BJ (cell line): ENCODE measurements at places on chromosomes 3 and 15.

DNA sequence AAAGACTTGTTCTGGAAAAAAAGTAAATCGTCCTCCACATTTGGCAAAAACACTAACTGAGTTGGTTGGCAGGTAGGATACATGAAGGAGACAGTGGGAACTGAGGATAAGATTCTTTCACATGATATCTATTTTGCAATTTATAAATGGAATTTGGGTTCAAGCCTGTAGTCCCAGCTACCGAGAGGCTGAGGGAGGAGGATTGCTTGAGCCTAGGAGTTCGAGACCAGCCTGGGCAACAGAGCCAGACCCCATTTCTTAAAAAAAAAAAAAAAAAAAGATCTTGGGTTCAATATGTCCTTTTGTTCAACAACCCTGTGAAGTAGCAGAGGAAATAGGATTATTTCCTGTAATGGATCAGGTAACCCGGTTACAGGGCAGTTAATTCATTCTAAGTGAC lies 35.7 kb upstream of the CFAP161 start:
- DNase-seq, result no peak

DNA sequence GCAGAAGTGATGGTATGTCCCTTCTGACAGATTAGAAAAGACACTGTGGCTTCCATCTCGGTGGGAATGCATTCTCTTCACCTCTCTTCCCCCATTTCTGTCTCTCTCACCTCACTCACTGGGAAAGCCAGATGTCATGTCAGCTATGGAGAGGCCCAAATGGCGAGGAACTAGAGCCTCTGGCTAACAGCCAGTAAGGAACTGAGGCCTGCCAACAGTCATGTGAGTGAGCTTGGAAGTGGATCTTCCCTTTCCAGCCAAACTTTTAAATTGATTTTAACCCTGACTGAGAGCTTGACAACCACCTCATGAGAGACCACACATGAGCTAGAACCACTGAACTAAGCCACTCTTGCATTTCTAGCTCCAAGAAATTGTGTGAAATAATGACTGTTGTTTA lies 35.2 kb upstream of the CDAN1 start:
- no peak for DNase-seq

DNA sequence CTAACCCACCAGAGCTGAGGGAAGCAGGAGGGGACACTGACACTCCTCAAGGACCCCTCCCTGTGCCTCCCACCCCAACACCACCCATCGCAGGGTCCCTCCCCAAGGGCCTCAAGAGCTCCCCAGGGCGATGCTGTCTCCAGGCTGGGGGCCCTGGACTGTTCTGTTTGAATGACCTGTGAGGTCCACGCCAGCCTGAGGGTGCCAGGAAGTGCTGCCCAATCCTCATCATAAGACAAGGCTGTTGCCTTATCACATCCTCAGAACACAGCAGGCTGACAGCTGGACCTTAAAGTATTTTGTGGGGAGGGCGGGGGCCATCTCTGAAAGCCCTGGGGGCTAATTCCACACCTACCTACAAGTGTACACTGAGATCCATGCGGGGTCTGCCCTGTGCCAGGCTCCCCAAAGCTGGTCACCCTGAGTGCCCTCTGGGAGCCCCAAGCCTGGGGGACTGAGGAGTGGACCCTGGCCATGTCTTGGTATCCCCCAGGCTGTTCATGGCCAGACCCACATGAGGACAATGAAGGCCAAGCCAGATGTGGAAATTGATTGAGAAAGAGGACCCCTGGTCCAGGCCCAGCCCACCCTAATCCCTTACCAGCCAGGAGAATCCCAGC lies 23.8 kb upstream of the GOLGA6C start:
- no peak for DNase-seq

DNA sequence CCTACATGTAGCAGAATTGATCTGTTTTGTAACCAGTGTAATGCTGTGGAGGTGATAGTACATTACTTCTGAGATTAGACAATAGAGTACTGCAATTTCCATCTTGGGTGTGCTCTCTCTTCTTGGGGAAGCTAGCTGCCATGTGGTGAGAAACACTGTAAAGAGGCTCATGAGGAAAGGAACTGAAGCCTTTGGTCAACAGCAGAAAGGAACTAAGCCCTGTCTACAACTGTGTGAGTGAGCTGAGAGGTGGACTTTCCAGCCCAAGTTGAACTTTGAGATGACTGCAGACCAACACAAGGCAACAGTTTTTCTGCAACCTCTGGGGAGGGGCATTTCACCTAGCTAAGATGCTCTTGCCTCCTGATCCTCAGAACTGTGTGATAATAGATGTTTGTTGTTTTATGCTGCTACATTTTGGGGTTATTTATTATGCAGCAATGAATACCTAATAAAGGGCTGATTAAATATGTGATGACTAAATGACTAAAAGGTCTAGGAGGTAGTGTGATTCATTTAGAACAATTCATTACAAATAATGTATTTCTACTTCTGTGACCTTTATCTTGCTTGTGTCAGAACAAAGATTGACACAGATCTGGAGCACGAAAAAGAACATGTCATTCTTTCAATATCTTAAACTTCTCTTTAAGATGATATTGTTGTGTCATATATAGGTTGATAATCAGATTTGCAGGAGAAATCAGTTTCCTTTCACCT lies 121.6 kb upstream of the THRB start:
- DNase-seq, result no peak

DNA sequence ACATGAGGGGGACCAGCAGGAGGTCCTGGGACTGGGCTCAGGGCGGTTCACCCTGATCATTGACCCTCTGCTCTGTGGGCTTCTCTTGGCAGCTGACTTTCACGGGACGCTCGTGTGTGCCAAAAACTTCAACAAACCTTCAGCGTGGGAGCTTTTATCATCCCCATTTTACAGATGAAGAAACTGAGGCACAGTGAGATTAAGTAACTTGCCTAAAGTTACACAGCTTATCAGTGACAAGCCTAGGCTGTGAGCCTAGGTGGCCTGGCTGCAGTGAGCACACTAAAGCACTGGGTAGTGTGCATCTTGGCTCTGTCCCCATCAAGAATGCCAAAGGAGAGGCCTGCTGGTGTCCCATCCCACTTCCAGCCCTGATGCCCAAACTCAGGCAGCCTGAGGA lies 23.6 kb upstream of the DUSP7 start:
- no peak for DNase-seq

- no peak for DNase-seq
These were observed 242.8 kb upstream of the UBE2E2 start for GRCh38 chr3:22960105-22960984.

DNA sequence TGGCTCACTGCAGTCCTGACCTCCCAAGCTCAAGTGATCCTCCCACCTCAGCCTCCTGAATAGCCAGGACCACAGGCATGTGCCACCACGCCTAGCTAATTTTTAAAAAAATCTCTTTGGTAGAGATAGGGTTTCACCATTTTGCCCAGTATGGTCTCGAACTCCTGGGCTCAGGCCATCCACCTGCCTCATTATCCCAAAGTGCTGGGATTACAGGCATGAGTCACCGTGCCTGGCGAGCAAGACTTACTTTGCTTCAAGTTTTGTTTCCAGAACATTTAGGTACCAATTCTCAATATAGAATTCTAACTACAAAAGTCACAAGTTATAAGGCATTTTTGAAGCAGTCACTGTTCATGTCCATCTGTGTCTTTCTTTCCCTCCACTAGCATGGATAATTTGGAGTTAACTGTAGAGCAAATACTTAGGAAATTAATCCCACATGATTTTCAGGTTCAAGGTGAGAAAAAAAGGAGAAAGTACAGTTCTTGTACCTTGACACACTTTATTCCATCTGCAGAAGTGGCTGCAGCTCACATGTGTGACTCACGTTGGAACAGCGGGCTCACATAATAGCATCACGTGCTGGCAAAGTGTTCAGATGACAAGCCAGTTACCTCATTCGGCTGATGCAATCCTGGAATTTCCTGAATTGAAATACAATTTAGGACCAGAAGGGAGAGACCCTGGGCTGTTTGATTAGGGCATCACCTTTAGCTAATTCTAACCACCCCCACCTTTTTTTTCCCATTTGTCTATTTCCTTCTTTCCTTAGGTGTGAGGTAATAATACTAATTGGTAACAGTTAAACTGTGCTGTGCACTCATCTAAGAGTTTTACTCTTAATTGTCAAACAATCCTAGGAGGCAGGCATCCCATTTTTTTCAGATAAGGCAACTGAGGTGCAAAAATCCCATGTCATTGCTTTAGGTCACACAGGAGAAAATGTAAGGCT lies 46.9 kb upstream of the NEDD4 start:
- peak; percentile 82 for DNase-seq

GRCh38 chr15:39151545-39151944 lies 429.3 kb upstream of the THBS1 start:
- DNase-seq, result no peak

DNA sequence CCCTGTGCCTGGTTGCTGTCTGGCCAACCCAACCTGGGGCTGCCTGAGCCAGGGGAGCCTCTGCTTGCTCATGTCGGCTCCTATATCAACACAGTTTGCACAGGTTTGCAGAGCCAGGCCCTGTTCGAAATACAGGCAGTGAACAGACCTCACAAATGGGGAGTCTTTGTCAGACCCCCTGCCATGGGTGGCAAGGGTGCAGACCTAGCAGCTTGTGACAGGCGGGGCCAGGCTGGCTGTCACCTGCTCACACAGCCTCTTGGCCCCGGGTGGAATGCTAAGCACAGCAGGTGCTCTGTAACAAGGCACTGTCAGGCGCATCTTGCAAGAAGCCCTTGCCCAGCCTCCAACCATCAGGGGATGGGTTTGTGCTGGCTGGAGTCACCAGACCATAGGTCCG lies 47.3 kb downstream of the BDH1 start:
- no peak for DNase-seq

DNA sequence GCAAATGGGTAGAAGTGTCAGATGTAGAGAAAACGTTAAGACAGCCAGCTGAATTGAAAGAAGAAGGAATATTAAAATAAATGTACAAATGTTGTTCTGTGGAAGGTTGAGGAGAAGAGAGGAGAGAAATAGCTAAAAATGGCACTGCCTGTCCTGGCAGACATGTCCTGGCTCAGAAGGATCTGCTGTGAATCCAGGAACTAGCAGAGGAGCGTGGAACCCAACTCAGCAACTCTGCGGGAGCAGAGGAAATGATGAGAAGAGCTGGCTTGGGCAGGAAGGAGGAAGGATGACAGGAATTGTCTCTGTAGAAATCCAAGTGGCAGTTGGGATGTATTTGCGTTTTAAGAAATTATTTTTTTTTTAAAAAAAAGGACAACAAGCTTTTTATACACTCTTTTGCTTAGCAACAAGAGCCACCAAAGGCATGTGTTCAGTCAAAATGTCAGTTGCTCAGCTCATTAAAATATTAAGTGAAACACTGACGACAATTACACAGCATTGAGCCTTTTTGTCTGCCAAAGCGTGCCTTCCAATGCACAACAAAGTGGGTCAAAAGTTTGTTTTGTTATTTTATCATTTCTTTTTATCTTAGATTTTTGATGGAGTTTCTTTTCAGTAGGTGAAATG lies 16.1 kb downstream of the NANOGP8 start:
- DNase-seq, result no peak

DNA sequence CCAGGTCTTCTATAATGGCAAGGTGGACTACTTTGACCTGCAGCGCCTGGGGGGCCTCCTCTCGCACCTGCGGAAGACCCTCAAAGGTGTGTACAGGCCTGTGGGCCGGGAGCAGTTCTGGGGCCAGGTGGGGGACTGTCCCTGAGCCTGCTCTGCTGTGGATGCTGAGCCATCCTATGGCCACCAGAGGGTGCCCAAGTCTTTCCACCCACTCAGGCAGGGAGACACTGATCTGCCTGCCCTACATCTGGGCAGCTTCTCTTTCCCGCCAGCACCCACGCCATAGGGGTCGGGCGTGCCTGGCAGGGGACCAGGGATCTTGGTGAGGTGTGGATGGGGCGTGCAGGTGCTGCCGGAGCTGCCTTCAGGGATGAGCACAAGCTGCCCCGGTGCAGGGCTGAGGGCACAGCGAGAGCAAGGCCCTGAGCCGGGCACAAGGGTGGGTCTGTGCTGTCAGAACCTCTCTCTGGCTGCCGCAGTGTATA lies 14.1 kb downstream of the RNF123 start:
- DNase-seq, result no peak

- DNase-seq, result no peak
These were observed 40.2 kb upstream of the AGTR1 start for GRCh38 chr3:148657470-148657869.

DNA sequence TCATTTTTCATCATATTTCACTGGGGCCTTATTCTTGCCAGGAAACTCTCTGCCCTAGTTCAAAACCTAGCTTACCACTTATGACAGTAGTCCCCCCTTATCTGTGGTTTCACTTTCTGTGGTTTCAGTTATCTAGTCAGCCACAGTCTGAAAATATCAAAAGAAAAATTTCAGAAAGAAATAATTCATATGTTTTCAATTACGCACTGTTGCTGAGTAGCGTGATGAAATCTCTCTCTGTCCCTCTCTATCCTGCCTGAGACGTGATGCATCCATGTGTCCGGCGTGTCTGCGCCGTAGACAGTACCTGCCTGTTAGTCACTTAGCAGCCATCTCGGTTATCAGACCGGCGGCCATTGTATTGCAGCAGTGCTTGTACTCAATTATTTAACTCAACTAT lies 369.9 kb upstream of the MCTP2 start:
- DNase-seq, result no peak

GRCh38 chr3:133293397-133294110 lies 106.3 kb upstream of the BFSP2 start:
- no peak for DNase-seq

- no peak for DNase-seq
These were observed 494.5 kb downstream of the RBMS3 start for GRCh38 chr3:29775340-29775739.

GRCh38 chr3:78785004-78785403 lies 982.8 kb downstream of the ROBO1 start:
- DNase-seq, result no peak

DNA sequence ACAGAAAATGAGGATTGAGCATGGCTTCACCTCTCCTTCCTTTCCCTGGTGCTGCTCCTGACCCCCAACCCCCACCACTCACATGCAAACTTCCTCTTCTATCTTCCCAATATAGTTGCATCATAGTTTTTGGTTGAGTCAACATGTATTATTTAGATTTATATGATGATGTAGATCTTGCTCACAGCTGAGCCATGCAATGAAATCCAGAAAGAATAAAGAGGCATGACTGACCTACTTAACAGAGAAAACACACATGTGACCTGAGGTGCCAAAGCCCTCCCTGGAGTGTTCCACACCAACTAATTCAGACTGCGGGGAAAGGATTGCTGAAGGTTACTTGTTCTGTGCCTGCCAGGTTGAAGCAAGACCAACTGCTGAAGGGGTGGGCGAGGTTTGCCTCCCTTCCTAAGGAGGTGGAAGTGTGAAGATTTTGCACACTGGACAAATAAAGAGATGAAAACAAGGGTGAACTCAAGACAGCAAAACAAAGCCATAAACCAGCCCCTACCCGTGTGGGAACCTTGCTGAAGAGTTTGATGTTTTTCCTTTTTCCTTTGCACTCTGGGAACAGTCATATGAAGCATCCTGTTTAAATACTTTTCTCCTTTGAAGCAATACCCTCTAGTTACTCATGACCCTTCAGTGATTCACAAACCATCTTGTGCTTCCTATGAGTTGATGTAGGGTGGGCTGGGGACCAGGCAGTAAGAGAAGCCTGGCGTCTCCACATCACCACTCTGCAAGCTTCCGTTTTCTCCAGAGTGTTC lies 155.2 kb upstream of the UBE2E1 start:
- DNase-seq, result peak; percentile 59

GRCh38 chr3:154886437-154886836 lies 193.7 kb upstream of the MME start:
- peak; percentile 100 for DNase-seq
